DMS79 treated with DMSO at 0.1 percent for 48 hours (cell line): ENCODE measurements at places on chromosomes 12 and 14.

GRCh38 chr12:28527631-28528249 lies 337.5 kb downstream of the CCDC91 start:
- DNase-seq: no peak

GRCh38 chr12:57604454-57604991 lies at the start of gene DTX3:
TSS of gene DTX3 (plus strand) at chr12:57604824. CDS start at chr12:57606518, 1,694 bp downstream.
- DNase-seq: peak; percentile 3

DNA sequence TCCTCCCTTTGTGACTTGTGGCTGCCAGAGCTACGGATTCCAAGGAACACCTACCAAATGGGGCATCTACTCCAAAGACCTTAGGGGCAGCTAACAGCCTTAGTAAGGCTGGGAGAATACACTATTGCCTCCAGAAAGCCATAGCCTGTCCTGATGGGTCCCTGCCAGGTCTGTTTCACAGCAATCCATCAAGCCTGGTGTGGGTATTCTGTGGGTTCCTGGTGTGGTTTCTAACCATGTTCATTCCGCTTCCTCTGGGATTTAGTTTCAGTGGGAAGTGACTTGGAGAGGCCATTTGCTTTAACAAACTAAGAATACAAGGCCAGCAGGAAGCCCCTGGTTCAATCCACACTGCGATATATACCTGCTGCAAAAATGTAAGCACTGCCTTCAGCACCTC lies 220.5 kb downstream of the FOXN3 start:
- DNase-seq: no peak

DNA sequence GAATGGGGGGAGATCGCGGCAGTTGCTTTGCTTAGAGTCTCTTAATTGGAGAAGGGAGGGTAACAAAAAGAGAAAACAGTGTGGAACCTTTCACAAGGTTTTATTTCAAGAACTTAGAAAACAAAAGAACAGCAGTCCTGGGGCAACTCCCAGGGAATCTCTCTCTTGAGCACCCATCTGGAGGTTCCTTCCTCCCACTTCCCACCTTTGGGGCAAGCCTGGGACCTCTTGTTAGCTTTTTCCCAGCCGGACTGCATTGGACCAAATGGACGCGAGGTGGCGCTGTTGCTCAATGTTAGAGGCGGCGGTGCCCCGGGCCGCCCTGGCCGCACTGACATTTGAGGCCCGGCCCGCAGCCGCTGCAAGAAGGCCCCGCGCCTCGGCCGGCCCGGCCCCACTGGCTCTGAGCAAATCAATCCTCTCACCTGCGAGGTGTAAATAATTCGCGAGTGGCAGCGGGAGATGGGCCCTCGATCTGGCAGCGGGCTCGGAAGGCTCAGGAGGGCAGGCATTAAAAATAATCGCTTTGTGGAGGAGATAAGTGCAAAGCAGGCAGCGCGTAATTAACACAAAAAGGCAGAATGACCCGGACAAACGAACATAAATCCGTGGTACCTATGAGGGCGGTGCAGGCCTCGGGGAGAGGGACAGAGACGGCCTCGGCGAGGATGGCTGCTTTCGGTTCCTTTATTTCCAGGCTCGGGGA lies 2.8 kb upstream of the HOXC8 start:
- DNase-seq: peak; percentile 43

DNA sequence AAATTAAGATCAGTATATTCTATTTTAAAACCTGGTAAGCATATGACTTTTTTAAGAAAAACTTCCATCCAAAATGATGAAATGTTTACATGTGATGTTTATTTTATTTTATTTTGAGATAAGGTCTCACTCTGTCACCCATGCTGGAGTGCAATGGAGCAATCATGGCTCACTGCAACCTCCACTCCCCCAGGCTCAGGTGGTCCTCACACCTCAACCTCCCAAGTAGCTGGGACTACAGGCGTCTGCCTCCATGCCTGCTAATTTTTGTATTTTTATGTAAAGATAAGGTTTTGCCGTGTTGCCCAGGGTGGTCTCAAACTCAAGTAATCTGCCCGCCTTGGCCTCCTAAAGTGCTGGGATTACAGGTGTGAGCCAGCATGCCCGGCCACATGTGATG lies 141.8 kb downstream of the ZFP36L1 start:
- no peak for DNase-seq

DNA sequence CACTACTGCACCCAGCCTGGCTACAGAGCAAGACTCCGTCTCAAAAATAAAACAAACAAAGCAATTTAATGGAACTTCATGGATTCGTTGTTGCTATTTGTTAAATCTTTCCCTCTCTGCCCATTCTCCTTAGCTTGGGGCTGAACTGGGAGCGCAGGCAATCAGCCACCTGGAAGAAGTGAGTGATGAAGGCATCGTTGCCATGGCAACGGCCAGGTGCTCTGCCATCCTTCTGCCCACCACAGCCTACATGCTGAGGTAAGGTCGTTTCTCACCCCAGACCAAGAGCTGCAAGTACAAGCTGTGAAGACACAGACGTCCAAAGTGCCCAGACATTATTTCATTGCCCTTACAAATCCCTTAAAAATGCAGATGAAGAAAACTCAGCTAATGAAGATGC lies 19.1 kb downstream of the AMDHD1 start:
- peak; percentile 23 for DNase-seq

- no peak for DNase-seq
These were observed 128.6 kb upstream of the HIF1A start for GRCh38 chr14:61566537-61567225.

DNA sequence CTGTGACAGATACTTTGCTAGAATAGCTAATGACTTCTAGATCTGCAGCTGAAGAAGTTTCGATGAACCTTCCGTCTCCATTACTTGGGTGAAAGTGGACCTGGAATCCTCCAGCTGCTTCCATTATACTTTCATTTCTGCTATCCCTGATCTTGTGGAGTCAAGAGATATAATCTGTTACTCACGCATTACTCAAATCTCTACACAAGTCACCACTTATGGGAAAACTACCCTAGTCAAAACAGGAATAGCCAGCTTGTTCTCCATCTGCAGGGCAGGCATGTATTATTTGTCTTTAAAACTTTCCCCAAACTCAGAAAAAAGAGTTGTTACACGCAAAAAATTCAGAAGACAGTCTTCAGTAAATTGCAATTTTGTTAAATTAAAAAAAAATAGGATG lies 2.8 kb upstream of the KTN1 start:
- DNase-seq: no peak

GRCh38 chr12:1188016-1188415 lies 197.0 kb downstream of the ERC1 start:
- DNase-seq: no peak

GRCh38 chr12:111404362-111405148 lies 1.2 kb upstream of the SH2B3 start:
- no peak for DNase-seq

- no peak for DNase-seq
These were observed 4.4 kb downstream of the XRCC3 start for GRCh38 chr14:103710771-103711377.

DNA sequence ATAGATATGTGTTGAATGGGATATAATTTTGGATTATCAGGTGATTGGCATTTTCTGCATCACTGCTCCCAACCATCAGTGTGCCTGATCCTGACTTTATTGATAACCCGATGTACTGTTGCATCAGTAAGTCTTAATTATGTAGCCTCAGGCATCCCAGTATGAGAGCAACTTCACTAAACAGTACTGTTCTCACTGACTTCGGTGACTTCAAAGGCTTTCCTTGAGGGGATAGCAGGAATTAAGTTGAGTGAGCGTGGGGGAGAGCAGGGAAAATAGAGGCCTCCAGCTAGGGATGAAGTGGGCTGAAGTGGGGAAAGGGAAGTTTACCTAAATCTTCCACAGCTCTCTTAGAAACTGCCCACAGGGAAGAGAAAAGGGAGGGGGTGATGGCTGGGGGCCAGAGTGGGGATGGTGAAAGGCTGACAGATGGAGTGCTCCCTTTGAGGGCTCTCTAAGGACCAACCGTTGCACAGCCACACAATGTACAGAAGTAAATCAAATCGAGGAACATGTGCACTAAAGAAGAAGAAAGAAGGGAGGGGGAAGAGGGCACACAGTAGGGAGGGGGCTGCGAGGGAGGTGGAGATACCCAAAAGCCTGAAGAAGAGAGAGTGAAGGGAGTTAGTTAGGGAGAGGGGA lies 10.7 kb upstream of the NEUROD4 start:
- DNase-seq: no peak

DNA sequence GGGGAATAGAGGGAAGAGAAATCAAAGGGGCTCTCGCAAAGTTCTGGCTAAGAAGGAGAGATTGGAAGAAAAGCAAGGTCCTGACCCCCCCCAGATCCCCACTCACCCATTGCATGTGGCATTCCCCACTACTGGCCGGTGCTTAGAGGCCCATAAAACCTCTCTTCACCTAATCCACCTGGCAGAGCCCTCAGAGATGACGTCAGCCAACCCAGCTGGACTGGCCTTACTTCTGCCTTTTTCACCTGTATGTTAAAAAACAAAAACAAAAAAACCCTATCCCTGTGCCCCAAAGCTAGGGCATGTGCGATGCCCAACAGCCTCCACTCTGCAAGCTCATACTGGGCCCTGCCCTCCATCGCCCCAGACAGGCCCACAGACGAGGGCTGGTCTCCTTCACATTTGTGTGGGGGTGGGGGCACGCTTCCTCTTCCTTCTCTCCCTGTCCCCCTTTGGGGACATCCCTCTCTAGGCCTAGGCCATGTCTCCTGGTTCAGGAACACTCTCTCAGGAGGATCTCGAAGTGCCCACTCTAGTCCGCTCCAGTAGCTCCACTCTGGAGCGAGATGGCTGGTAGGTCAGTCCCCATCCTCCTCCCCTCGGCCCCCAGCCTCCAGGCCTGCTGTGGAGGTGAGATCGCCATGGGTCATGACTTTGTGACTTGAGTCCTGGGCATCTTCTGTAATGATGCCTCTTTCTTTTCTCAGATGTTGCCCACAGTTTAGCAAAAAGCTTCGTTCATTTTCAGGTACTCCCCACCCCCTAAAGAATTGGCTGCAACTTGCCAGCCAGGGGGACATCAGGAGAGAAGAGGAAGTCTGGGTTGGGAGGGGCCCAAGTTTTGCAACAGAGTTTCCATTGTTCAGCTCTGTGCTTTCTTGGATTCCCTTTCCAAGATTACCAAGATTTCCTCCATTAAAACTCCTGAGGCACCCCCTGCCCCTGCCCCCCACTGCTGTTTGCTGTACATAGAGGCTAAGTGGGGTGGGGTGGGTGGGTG lies 37.0 kb downstream of the FIGNL2 start:
- no peak for DNase-seq

DNA sequence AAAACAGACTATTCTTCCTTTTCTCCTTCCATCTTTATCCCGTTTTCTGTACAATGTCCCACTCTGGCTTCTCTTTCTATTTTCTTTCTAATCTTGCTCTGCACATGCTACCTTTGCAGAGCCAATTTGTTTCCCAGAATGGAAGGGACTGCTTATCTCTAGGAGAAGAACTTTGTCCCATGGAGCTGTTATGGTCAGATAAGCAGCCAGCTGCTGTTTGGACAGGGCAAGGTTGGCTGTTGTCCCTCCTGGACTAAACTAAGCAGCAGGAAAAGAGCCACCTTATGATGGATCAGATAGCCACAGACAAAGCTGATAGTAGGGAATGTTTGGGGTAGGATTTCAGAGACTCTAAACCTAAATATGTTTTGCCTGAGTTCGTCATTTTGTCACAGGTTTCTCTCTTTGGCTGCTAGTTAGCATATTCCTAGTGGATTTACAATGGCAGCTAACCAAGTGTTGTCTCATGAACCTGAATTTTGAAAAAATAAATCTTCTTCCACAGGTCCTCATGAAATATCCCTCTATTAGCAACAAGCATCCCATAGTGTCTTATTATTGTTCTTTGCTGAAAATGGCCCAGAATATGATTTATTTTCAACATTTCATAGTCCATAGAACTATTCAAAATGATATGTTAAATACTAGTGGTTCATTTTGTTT lies 262.8 kb downstream of the SLC16A7 start:
- no peak for DNase-seq

DNA sequence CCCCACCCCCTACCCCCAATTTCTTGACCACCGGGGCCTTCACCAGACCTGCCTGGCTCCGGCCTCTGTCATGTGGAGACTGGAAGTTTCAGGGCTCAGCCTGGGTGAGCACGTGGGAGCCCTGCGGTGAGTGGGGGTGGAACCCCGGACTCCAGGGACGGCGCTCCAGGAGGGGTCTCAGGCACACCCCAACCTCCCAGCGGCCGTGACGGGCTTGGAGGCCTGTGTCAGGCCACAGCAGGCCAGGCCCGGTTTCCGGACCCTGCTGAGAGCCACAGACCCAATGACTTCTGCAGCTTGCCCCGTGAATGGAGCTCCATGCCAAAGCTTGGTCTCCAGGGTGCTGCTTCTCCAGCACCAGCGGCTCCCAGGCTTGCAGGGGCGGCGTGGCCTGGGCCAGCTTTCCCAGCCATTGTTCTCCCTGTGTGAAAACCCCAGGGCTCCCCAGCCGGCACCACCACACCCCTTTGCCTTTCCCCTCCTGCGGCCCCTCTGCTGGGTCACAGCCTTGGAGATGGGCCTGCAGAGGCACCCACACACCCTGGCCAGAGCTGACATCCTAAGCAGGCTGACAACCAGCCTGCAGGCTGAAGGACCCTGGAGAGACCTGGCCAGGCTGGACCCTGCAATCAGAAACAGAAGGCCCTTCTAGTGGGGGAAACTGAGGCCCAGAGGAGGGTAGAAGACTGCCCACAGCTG lies 186.2 kb upstream of the C14orf180 start:
- no peak for DNase-seq

DNA sequence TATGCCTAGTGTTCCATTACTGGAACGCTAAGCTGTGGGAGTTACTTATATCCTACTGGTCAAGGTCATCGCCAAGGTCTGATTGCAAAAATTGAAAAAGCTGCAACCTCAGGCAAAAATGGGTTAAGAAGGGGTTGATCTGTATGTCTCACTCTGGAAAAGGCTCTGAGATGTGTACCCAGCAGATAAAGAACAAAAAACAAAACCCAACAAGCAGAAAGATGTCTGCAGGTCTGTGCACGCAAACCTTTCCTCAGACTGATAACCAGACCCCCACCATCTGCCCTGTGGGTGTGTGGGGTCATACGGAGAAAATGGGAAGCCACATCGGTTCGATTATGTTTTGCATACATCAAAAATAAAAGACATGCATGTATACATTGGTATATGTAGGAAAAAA lies 56.4 kb downstream of the TESC start:
- DNase-seq: no peak

GRCh38 chr14:105012171-105012985 lies 8.5 kb downstream of the CDCA4 start:
- DNase-seq: no peak

- DNase-seq: no peak
These were observed 19.5 kb downstream of the ANO6 start for GRCh38 chr12:45235087-45236025.

DNA sequence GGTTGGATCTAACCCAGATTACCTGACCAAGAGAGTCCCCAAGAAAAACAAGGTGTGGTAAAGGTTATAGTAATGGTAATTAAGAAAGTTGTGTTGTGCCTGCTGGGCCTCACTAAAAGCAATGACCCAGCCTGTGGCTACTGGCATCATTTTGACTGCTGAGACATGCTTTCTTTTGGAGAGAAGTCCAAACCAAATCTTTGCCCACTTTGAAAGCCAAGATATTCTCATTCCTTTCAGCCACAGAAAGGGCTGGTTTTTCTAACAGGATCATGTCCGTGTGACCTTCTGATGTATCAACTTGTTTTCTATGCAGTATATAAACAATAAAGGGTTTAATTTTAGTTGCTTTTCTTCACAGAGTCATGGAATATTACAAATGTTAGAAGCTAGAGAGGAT lies 388.6 kb downstream of the RAD51B start:
- DNase-seq: no peak

- no peak for DNase-seq
These were observed 10.7 kb upstream of the ZNF605 start for GRCh38 chr12:132966676-132967415.

- DNase-seq: no peak
These were observed 53.4 kb upstream of the EVL start for GRCh38 chr14:100011628-100012325.
